ENCODE measurements at places on chromosomes 7 and 10.

DNA sequence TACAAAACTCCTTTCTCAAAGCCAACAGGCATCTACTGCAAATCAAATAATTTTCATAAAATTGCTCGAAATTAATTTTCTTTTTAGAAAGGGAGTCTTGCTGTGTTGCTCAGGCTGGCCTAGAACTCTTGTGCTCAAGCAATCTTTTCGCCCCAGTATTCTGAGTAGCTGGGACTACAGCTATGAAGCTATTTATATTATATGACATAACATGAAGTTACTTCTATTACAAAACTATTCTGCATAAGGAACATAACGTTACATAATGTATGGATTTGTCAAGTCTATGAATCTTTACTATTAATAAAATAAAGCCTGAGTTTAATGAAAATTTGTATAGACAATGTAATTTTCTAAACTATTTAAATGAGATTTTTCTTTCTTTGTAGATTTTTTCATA, 415.0 kb downstream of the PARD3 start:
- DNase-seq: no peak

DNA sequence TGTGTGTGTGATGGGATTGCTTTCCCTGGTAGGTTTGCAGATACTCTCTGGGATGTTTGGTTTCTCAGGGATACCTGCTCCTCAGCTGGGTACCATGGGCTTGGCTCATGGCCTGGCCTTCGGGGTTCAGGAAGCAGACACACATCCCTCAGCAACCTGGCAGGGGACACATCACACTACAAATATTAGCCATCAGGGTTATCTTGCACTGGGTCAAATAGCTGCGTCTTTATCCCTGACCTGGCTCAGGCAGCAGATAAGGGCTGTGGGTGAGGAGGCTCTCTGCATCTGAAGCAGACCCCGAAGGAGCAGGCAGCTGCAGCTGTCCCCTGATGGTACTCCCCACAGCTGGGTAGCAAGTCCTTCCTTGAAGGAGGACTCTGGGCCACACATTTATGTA, 25.7 kb upstream of the CDHR3 start:
- DNase-seq: no peak

DNA sequence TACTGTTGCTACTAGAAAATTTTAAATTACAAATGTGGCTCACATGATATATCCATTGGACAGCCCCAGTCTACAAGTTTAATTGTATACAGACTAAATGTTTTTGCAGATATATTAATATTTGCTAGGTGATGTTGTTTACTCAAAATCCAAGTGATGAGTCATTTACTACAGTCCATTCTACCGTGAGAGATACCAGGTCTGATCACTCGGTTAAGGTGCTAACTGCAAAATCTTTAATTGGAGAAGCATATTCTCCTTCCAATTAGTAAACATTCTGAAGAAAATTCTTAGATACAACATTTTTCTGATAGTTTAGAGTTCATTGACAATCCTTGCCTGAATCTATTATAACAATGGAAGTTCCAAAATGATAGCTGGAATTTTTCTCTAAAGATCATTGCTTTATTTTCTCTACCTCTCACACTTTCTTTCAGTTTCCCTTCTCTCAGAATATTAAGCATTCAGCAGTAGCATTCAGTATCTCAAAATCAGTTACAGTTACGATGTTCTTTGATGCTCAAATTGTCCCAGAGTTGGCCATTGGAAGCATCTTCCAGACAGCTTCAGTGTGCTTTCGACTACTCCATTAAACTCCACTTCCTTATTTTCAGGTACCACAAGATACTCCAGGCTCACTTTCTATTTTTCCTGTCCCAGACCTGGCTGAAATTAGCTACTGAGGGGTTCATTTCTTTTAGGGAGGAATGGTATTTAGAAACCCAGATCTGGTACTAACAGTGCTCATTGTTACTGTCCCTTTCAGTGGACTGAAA, 2.3 kb downstream of the ABCB1 start:
- DNase-seq: no peak

GRCh38 chr10:22986771-22987542, 59.1 kb downstream of the ARMC3 start:
- DNase-seq: no peak

DNA sequence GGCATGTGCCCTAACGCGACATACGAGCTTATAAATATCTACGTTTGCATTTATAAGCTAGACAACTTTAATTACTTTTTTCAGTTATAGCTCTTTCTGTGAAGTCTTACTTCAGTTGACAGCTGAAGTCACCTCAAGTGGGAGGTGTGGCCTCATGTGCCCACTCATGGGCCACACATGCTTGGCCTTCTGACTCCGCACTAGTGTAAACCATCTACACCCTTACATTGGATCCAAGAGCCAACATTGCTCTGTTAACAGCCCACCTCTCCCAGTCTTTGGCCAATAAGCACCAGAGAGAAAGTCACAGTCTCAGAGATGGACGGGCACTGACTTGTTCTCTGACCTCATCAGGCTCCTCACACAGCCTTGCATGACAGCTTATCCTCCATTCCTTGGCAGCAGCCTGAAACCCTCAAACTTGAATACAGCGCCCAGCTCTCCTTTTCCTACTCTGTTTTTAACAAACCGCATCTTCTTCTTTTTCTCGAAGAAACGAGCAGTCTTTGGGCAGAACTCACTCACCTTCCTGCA, 70.9 kb upstream of the AMPH start:
- no peak for DNase-seq
